GM12878 (cell line): ENCODE measurements at places on chromosomes 4 and X. TPM values are rescaled to one million over a fixed set of nuclear protein-coding genes. Genes with fewer than 3 reads are reported as not detected.

GRCh38 chrX:133412246-133412645 is 3.0 kb downstream of the GPC4 start:
- DNase-seq = no peak

DNA sequence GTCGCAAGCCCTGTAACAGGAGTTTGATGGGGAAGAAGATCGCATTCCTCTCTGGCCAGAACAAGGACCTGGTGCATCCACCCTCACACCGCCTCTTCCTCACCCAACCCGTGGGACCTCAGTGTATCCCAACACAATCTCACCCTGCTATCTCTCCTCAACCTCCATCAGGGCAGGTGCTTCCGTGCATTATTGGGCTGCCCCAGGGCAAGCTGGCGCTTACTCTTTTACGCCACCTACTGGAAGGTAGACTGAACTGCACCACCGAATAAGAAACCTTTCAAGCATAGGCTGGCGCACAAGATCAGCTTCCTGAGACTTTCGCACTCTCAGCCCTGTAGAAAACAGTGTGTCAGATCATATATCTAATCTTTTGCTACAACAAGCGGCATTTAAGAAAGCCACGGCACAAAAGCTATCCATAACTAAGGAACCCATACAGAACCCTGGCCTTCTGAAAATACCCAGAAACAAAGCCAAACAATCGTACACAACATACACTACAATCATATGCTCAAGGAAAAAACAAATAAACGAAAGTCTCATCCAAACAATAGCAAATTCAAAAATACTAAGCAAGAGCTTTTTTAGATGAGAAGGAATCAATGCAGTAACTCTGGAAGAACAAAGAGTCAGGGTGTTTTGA is 209.3 kb downstream of the UGT8 start:
- DNase-seq = no peak

DNA sequence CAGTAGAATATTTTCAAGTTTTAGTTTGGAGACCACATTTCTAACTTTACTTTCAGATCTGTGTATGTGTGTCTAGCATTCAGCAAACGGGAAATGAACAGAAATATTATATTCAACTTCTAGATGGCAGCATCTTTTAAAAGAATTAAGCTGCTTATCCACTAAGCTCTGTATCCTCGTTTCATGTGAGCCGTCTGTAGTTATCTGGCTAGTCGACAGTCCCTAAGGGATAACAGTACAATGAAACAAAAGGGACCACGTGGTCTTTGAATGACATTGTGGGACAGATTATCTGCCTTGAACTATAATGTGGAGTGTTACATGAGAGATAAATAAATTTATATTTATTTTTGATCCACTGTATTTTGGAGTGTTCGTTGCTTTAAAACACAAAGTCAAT is 35.8 kb upstream of the PRSS12 start:
- no peak for DNase-seq

DNA sequence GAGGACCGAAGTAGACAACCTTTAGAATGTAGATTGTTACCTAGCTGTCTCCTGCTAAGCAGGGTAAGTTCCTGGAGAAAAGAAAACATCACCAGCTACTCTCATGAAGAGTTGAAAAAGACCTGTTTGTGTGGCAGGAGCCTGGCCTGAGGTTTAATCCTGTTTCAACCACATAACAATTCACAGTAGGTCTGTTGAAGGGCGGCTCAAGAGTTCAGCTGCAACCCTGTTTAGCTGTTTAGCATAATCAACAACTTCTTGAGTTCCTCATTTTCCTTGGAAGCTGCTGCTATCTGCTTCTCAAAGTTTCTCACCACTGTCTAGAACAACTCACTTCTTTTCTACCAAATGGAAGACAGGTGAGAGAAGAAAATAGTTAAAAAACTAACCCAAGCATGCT is 170.4 kb upstream of the TET2 start:
- DNase-seq = no peak

- DNase-seq = no peak
Measured at GRCh38 chr4:40204507-40205258, 7.9 kb downstream of the RHOH start.

GRCh38 chr4:14877246-14878225 is 124.7 kb upstream of the CPEB2 start:
- DNase-seq = no peak

- no peak for DNase-seq
Measured at GRCh38 chr4:123787512-123788080, 391.0 kb downstream of the SPRY1 start.

DNA sequence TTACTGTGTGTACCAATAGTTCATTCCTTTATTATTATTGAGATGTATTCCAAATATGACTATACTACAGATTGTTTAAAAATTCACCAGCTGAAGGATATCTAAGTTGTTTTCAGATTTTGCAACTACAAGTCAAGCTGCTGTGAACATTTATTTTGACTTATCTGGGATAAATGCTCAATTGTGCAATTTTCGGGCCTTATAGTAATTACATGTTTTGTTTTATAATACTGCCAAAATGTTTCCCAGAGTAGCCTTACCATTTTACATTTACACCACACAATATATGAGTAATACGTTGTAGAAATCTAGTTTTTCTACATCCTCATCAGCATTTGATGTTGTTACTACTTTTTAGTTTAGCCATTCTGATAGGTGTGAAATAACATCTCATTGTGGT is 179.6 kb downstream of the ANTXR2 start:
- no peak for DNase-seq

DNA sequence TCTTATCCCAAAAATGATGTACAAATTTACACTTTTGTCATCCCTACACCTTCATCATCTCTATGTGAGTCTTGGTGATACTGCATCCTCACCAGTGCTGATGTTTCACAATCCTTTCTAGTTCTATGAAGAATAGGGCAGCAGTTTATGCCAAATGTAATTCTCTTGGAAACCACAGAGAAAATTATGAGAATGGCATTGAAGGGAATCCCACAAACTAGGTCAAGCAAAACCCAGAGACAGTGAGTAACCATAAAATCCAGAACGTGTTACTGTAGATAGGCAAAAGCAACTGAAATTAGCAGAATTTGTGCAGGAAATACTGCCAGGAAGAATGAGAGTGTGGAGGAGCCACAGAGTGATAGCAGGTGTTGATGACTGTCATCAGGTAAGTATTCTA is 24.5 kb downstream of the IL15 start:
- DNase-seq = no peak

- no peak for DNase-seq
Measured at GRCh38 chrX:30283456-30284200, 25.6 kb downstream of the NR0B1 start.

GRCh38 chr4:152478461-152479237 is 57.2 kb downstream of the FBXW7 start:
- no peak for DNase-seq

GRCh38 chr4:47525154-47525819 is 40.2 kb downstream of the ATP10D start:
- no peak for DNase-seq

GRCh38 chrX:85375333-85375738 is 4.1 kb downstream of the POF1B start:
- DNase-seq = no peak

- no peak for DNase-seq
Measured at GRCh38 chr4:86670298-86670697, 76.2 kb downstream of the PTPN13 start.

DNA sequence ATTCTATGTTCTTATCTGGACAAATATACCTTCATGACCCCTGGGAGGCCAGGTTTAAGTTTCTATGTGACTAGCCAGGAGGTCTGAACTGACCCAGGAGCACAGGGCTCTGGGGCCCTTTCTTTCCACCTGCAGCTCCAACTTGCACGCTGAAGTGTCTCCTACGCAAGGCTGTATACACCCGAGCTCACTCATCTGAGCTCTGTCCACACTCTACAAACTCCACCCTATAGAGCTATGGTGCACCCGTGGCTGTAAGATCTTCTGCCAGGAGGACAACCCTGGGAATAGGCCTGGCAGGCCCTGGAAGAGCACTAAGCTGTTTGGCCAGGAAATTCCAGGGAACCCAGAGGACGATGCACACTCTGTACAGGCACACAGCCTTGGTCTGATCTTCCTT is 60.6 kb upstream of the ATOH1 start:
- DNase-seq = no peak

DNA sequence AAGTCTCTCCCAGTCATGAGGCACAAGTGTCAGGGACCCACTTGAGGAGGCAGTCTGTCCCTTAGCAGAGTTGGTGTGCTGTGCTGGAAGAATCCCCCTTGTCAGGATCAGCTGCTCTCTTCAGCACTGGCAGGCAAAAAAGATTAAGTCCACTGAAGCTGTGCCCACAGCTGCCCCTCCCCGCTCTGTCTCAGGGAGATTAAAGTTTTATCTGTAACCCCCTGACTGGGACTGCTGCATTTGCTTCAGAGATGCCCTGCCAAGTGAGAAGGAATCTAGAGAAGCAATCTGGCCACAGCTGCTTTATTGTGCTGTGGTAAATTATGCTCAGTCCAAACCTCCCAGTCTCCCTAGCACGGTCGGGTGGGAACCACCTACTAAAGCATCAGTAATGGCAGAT is 37.4 kb upstream of the HEPH start:
- no peak for DNase-seq

GRCh38 chr4:178450614-178451013 is 1008.4 kb upstream of the AGA start:
- DNase-seq = no peak

GRCh38 chr4:71266090-71266794 is 72.6 kb upstream of the SLC4A4 start:
- DNase-seq = peak; percentile 21

GUCY1A1 gene
- total RNA-seq = 0.46 and 0.48 TPM in 2 replicates

NHSL2 gene
- total RNA-seq = 0.05 TPM in 2 replicates

HSD17B10 gene
- total RNA-seq = 165 and 179 TPM in 2 replicates

CENPVL1 gene
- not detected in 2 replicates for total RNA-seq

MUC7 gene
- total RNA-seq = not detected in 2 replicates

TRIM60 gene
- not detected in 2 replicates for total RNA-seq

CXCL6 gene
- total RNA-seq = not detected in 2 replicates

SPACA5 gene
- not detected in 2 replicates for total RNA-seq

OPRPN gene
- total RNA-seq = not detected in 2 replicates

CHRDL1 gene
- total RNA-seq = 0.44 and 0.48 TPM in 2 replicates

PCDH18 gene
- total RNA-seq = 1.4 TPM in 2 replicates

HDX gene
- total RNA-seq = 3.6 and 5.1 TPM in 2 replicates
